SK-MEL-5 (cell line): ENCODE measurements at places on chromosomes 5 and 9. TPM values are rescaled to one million over a fixed set of nuclear protein-coding genes. Genes with fewer than 3 reads are reported as not detected.

PPP3R2 gene
- not detected in 2 replicates for total RNA-seq

INSL4 gene
- 0.13 and 0.40 TPM in 2 replicates for total RNA-seq

FRMPD1 gene
- total RNA-seq, result 0.11 TPM in 1 of 2 replicates, not detected in the other

FREM1 gene
- total RNA-seq, result 0.24 TPM in 1 of 2 replicates, not detected in the other

F2RL1 gene
- total RNA-seq, result 0.74 and 0.77 TPM in 2 replicates
